ENCODE measurements at places on chromosomes 5 and 9. TPM values are rescaled to one million over a fixed set of nuclear protein-coding genes. Genes with fewer than 3 reads are reported as not detected.

The LECT2 gene
- total RNA-seq: not detected

- no peaks in the 10 kb centered on the region for H3K27me3 ChIP-seq
- no peaks in the 10 kb centered on the region for H3K4me1 ChIP-seq
- DNase-seq: no peak
- no peak overlapping the region for H3K4me3 ChIP-seq
- no peaks in the 10 kb centered on the region for H3K36me3 ChIP-seq
Measured at GRCh38 chr5:91910247-91910646, 527.1 kb upstream of the ARRDC3 start.

The SUSD1 gene
- total RNA-seq: 15.2 TPM

- no peak overlapping the region for H3K27ac ChIP-seq
- no peak overlapping the region for H3K4me3 ChIP-seq
- peaks cover 15% of the 10 kb centered on the region for H3K27me3 ChIP-seq
- H3K4me1 ChIP-seq: no peaks in the 10 kb centered on the region
- no peak for DNase-seq
Measured at GRCh38 chr5:135085936-135086725, 52.1 kb upstream of the PITX1 start.

- H3K27ac ChIP-seq: peak overlapping the region; percentile 55
- H3K4me3 ChIP-seq: no peak overlapping the region
- H3K36me3 ChIP-seq: peaks cover 14% of the 10 kb centered on the region
- H3K4me1 ChIP-seq: peaks cover 57% of the 10 kb centered on the region
Measured at GRCh38 chr5:1312206-1312605, 17.3 kb upstream of the TERT start.

DNA sequence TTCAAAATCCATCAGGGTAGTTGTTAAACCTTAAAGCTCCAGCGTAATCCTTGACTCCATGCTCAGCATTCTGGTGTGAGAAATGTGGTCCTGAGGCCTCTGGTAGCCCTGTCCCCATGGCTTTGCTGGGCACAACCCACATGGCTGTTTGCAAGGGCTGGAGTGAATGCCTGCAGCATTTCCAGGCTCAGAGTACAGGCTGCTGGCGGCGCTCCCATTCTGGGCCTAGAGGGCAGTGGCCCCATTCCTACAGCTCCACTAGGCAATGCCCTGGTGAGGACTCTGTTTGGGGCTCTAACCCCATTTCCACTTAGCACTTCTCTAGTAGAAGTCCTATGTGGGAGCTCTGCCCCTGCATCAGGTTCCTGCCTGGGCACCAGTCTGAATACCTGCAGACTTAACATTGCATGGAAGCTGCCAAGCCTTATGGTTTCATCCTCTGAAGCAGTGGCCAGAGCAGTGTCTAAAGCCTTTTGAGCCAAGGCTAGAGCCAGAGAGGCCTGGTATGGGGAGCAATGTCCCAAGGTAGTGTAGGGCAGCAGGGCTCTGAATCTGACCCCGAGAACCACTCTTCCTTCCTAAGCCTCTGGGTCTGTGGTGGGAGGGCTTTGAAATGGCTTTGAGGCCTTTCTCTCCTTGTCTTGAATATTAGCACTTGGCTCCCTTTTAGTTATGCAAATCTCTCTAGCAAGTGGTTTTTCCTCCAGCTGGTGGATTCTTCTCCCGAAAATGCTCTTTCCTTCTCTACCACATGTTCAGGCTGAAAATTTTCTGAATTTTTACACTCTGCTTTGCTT lies 5.8 kb upstream of the ALDH1A1 start:
- no peaks in the 10 kb centered on the region for H3K4me1 ChIP-seq
- DNase-seq: no peak
- no peaks in the 10 kb centered on the region for H3K27me3 ChIP-seq
- no peaks in the 10 kb centered on the region for H3K36me3 ChIP-seq
- no peak overlapping the region for H3K4me3 ChIP-seq

The C9orf153 gene
- total RNA-seq: 0.42 TPM

DNA sequence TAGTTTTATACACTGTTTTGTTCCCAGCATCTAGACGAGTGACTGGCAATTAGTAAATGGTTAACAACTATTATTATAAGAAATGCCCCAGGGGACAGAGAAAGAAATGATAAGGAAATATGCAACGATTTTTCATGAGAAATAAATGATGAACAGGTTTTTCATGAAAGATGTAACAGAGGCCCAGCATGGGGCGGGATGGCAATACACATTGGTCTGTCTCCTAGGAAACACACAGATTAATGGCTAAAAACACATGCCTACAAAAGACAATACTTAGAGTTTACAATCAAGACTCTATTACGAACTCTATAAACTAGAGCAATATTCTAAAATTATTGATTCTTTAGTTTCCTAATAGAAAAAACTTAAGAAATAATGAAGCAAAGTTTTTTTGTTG lies 441.5 kb upstream of the CDH9 start:
- no peak overlapping the region for H3K27ac ChIP-seq
- no peaks in the 10 kb centered on the region for H3K36me3 ChIP-seq
- no peak overlapping the region for H3K4me3 ChIP-seq

DNA sequence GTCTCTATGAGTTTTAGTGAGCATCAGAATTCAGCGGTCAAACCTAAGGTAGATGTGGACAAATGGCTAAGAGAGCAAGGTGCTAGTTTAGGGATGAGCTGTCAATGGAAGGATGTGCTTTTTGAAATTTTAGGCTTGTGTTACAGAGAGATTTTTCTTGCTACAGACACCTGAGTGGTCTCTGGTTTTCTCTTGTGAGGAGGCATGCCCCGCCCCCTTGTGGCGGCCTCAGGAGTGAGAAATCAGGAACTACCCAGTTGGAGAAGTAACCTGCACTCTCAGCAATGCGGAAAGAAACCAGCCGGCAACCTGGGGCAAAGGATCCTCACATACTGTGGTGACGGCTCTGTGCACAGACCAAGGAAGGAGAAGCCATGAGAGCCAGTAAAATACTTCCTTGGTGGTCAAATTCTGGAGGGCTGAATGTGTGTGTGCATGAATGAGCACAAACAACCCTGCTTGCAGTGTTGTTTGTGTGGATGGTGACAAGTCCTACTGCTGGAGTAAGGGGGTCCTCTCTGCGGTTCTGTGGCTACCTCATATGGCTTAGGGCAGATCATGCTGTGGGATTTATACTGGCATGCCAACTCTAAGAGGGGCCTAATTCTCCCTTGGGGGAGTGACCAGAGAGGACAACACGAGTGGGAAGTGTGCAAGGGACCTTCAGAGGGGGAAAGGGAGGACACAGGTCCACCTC lies 16.7 kb upstream of the HSD17B4 start:
- DNase-seq: peak; percentile 80
- H3K36me3 ChIP-seq: no peaks in the 10 kb centered on the region
- no peak overlapping the region for H3K4me3 ChIP-seq
- peaks cover 26% of the 10 kb centered on the region for H3K4me1 ChIP-seq

The ZNF883 gene
- total RNA-seq: 0.57 TPM

- H3K36me3 ChIP-seq: no peaks in the 10 kb centered on the region
- H3K4me3 ChIP-seq: no peak overlapping the region
- DNase-seq: no peak
- no peaks in the 10 kb centered on the region for H3K4me1 ChIP-seq
Measured at GRCh38 chr5:157446412-157446935, 13.5 kb upstream of the NIPAL4 start.

- H3K36me3 ChIP-seq: no peaks in the 10 kb centered on the region
- no peaks in the 10 kb centered on the region for H3K27me3 ChIP-seq
- no peaks in the 10 kb centered on the region for H3K4me1 ChIP-seq
- no peak for DNase-seq
- no peak overlapping the region for H3K4me3 ChIP-seq
- no peak overlapping the region for H3K27ac ChIP-seq
Measured at GRCh38 chr5:45277860-45278259, 418.3 kb downstream of the HCN1 start.

GRCh38 chr5:80275347-80275746 lies 19.5 kb upstream of the SERINC5 start:
- H3K4me1 ChIP-seq: peaks cover 21% of the 10 kb centered on the region
- H3K27ac ChIP-seq: no peak overlapping the region
- no peak overlapping the region for H3K4me3 ChIP-seq

The FAT2 gene
- total RNA-seq: not detected

DNA sequence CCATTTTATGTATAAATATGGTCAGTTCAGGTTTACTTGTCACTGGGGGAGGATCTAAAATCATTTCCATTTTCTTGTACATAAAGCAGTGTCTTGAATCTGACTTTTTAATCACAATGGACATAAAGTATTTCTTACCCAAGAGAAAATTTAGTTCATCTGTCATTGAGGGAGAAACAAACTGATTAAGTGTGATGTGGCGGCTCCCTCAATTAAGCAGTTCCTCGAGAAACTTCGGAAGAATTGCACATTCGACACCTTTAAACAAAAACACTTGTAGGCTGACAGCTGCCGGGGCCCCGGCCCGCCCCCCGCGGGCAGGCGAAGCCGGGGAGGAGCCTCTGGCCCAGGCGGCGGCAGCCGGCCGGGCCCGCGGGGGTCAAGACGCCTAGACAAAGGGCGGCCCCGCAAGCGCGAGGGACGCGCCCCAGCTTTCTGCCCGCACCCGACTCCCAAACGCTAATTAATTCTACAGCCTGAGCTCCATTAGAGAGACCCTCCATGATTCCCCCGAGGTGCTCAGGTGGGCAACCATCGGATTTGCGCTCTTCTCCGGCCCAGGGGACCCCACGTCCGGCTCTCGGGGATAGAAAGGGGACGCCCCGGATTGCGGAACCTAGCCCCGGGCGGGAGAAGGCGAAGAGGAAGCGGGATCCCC lies 750 bp downstream of the TRIM36 start:
- H3K4me3 ChIP-seq: peak overlapping the region; percentile 79
- no peak for DNase-seq
- H3K4me1 ChIP-seq: peaks cover 12% of the 10 kb centered on the region
- H3K27ac ChIP-seq: no peak overlapping the region
- peaks cover 54% of the 10 kb centered on the region for H3K27me3 ChIP-seq

The OBP2B gene
- total RNA-seq: not detected

DNA sequence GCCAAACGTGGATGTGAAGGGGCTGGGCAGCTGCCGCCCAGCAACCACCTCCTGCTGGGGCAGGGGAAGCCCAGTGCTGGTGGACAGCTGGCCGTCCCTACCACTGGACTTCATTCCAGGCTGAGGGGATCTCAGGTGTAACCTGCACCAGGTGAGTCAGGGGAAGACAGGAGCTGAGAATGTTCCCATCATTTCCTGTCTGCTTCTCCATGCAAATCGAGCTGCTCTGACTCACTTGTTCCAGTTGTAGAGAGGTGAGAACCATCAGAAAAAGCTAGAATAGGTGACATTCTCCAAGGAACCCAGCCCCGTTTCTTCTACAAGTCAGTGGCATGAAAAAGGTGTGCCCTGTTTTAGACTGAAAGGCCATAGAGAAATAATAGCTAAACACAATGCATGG lies 21.8 kb upstream of the BARX1 start:
- no peak for DNase-seq
- no peak overlapping the region for H3K4me3 ChIP-seq
- H3K27me3 ChIP-seq: peaks cover 8% of the 10 kb centered on the region
- no peaks in the 10 kb centered on the region for H3K4me1 ChIP-seq

The EQTN gene
- not detected for total RNA-seq

DNA sequence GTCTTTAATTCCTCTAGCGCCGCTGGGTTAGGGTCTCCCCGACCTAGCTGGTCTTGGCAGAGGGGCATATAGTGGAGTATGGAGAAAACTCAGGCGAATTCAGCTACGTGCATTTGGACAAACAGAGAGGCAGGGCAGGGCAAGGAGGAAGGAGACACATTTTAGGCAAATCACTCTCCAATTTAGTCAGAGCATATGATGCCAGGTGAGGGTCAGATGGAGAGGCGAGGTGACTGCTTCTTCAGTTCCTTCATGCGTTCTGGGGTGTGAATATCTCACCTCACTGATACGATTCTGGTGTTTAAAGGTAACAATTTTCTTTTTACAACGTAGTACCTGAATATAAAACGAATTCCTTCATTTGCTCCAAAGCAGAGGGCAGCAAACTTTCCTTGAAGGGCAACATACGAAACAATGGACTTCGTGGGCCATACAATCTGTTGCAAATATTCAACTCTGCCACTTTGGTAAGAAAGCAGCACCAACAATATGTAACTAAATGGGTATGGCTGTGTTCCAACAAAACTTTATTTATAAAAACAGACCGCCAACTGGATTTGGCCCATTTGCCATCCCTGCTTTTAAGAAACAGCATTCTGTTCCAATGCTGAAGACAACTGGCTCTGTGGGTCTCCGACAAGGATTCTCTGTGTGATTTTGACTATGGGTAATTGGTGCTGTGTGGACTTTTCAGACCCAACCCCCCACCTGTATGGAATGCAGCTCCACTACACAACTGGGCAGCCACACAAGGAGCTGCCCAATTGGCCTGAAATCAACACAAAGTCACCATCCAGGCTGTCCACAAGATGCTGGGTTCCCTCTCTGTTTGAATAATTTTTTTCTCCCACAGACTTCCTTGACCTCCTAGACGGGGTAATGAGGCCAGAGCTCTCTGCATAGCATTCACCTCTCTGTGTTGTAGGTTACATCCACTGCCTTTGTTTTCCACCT lies 53.8 kb downstream of the RAPGEF1 start:
- H3K27me3 ChIP-seq: no peaks in the 10 kb centered on the region
- H3K27ac ChIP-seq: no peak overlapping the region
- H3K4me1 ChIP-seq: peaks cover 42% of the 10 kb centered on the region
- H3K36me3 ChIP-seq: peaks cover 10% of the 10 kb centered on the region
- DNase-seq: no peak

The VAV2 gene
- 10.1 TPM for total RNA-seq

- no peaks in the 10 kb centered on the region for H3K36me3 ChIP-seq
- H3K4me3 ChIP-seq: no peak overlapping the region
- DNase-seq: no peak
- H3K27ac ChIP-seq: no peak overlapping the region
- no peaks in the 10 kb centered on the region for H3K27me3 ChIP-seq
- H3K4me1 ChIP-seq: no peaks in the 10 kb centered on the region
Measured at GRCh38 chr5:113204525-113205161, 228.0 kb downstream of the DCP2 start.

The GAPVD1 gene
- 59.4 TPM for total RNA-seq

GRCh38 chr5:155728857-155729683 lies 597.9 kb upstream of the SGCD start:
- H3K27me3 ChIP-seq: peaks cover 36% of the 10 kb centered on the region
- H3K36me3 ChIP-seq: no peaks in the 10 kb centered on the region
- H3K27ac ChIP-seq: peak overlapping the region; percentile 39

The DNAJC25 gene
- 4.2 TPM for total RNA-seq
